GM12865 (cell line): ENCODE measurements at places on chromosomes 4 and X.
A peak's percentile ranks its signal among the peaks of the same experiment; 100 is the strongest.

DNA sequence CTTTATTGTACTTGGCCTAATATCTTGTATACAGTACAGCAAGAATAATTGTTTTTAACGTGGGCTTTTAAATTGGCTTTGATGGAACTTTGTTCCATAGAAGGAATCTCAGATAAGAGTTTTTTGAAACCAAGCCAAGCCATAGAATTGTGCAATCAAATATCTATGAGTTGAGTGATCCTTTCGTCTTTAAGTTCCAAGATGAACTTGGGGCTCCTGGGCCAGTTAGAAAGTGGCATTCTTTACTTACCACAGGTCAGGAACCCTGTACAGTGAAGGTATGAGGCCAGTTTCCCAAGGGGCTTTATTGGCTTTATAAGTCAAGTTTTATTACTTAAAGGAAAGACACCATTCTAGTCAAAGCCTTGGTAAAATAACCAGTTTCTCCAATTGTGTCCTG is 2104.2 kb downstream of the PCDH7 start:
- DNase-seq: no peak

DNA sequence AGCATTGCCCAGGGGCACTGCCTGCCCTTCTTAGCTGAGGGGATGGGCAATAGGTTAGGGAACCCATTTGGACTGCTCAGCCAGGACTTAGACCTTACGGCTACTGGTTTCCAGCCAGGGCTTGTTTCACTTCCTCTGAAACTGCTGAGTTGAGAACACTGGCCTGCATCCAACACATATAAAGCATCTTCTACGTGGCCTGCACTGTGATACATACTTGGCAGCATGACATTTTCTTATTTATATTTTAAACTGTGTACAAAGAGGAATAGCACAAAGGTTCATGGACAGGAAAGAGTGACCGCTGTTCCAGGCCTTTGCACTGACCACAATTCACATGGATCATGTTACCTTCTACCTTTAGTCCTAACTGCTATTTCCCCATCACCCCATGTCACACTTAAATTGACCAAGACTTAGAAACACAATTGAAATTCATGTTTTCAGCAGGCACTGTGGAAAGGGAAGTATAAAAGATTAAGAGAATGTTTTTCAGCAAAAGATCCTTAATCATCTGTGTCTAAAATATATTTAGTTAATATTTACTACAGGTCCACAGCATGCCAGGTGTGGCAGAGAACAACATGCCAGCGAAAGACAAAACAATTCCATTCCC is 43.7 kb downstream of the NLGN4X start:
- DNase-seq: peak; percentile 46

GRCh38 chrX:109360301-109360700 is 121.6 kb downstream of the GUCY2F start:
- no peak for DNase-seq

DNA sequence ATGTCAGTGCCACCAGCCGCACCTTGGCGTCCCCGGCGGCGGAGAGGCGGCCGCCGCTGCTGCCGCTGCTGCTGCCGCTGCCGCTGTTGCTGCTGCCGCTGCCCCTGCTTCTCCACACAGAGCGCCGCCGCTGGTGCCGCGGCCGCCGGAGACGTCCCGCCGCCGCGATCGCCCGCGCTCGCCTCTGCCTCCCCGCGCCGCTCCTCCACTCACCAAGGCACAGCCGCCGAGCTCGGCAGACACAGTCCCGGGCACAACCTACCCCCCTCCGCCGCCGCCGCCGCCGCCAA is at the start of gene PPP3CA:
TSS of gene PPP3CA (minus strand) at position 260 of the 290 bp plus-strand sequence.
- DNase-seq: no peak

DNA sequence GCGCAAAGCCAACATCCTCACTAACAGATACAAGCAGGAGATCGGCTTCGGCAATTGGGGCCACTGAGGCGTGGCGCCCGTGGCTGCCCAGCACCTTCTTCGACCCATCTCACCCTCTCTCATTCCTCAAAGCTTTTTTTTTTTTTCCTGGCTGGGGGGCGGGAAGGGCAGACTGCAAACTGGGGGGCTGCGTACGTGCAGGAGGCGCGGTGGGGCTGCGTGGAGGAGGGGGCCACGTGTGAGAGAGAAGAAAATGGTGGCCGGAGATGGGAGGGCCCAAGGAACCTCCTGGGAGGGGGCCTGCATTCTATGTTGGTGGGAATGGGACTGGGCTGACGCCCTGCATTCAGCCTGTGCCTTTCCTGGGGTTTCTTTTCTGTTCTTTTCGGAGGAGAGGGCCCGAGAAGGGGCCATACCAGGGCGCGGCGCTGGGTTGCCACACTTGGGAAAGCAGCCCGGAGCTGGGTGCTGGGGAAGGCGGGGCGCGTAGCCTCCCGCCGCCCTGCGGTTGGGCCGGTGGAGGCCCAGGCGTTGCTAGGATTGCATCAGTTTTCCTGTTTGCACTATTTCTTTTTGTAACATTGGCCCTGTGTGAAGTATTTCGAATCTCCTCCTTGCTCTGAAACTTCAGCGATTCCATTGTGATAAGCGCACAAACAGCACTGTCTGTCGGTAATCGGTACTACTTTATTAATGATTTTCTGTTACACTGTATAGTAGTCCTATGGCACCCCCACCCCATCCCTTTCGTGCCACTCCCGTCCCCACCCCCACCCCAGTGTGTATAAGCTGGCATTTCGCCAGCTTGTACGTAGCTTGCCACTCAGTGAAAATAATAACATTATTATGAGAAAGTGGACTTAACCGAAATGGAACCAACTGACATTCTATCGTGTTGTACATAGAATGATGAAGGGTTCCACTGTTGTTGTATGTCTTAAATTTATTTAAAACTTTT is 4.5 kb downstream of the MID1IP1 start:
- DNase-seq: peak; percentile 70

DNA sequence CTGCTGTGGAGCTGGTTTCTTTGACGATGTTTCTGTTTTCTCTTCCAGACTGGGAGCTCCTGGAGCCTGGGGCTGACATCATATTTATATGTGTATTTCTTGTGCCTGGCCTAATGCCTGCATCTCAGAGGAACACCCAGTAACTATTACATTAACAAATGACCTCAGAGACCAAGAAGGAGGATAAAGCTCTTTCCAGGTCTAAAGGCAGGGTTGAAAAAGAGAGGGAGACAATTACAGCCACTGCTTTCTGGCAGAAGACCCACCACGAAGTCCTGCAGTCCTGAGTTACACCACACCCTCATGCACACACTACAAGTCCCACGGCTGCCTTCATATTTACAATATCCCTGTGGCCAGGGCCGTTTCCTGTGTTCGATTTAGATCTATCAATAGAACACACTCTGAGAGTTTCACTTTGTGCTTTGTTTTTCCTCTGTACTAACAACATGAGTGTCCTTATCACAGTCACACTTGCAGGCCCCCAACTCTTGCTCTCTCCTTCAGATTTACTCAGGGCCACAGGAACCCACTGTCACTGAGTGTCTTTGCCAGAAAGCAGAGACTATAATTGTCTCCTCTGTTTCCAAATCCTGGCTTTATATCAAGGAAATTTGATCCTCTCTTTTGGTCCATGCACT is 535.5 kb downstream of the MID1IP1 start:
- DNase-seq: peak; percentile 71

DNA sequence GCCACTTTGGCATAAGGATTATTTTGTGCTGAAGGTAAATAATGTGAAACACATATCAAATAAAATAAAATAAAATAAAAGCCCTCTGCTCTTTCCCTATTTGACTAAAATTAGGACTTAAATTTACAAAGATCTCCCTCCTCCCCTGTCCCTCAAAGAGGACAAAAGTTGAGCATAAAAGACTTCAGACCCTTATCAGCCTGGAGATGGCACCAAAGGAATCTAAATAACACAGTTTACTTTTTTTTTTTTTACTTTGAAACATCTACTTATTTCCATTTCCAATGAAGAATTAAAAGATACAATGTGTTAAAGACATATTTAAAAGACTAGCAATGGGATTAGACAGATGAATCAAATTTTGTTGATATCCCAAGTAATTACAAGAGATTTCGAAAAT is 89.7 kb downstream of the EPHA5 start:
- no peak for DNase-seq
